ENCODE measurements at places on chromosomes 3 and 15.
A peak's percentile ranks its signal among the peaks of the same experiment; 100 is the strongest.

DNA sequence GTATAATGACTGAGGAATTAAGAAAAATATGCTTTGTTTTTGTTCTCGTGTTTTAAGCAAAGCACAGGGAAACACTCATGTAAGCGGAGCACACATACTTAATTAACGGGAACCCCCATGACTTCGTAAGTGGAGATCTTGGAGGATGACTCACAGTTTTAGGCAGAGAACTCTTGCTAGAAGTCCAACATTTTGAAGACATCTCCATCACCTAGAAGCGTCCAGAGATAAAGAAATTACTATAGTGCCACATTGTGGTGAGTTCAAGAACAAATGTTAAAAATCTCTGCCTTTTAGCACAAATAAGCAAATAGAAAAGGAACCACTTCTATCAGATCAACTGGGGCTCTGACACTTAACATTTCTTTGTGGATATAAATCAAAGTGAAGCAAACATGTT, 194.1 kb upstream of the ARHGEF26 start:
- DNase-seq, result no peak

DNA sequence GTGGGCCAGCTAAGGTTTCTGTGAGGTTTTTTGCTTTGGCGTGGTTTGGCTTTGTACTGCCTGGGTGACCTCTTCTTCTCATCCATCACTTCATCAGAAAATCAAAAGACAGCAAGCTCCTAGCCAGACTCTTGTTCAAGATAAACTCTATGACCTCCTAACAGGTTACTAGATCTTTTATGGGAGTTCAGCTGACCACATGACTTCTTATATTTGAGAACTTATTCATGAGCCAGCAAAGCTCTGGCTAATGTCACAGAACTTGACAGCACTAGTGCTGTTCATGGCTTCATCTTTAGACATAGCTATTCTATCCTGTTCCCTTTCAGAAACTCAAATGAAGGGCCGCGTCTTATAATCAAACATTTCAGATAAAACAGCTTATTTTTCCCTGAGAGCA, 527.1 kb upstream of the GOLIM4 start:
- DNase-seq, result no peak

DNA sequence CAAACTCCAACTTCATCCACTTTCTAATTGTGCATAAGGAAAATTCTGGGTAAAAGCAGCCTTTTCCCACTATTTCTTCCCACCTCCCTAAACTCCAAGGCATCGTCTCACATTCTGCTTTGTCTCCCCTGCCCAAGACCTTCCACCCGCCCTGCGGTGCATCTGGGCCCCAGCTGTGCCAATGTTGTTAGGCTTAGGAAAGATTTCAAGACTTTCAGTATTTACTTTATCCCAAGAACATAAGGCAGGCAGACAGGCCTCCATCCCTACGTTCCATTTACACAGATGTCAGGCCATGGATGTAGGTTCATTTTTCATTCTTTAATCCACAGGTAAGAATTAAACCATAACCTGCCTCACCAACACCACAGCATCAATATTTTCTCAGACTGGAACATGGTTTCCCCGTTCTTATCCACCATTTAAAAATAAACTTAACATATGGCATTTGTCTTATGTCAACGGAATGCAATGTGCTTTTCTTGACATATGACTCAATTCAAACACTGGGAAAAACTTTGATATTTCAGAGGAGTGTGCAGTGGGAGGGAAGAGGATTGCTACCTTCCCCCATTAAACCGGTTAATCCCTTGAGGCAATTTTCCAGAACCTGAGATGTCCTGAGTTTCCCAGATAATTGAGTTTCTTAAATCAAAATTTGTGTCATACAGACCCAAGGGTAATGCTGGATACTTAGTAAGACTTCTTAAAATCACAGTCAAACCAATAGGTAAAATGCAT, 238.0 kb upstream of the LRIG1 start:
- no peak for DNase-seq

- DNase-seq, result no peak
Measured at GRCh38 chr3:189947948-189948723, 172.6 kb downstream of the P3H2 start.

- peak; percentile 84 for DNase-seq
Measured at GRCh38 chr3:170869645-170870593, at the start of gene RPL22L1. TSS of gene RPL22L1 (minus strand) at chr3:170870195. CDS start at chr3:170870167, 28 bp downstream.

DNA sequence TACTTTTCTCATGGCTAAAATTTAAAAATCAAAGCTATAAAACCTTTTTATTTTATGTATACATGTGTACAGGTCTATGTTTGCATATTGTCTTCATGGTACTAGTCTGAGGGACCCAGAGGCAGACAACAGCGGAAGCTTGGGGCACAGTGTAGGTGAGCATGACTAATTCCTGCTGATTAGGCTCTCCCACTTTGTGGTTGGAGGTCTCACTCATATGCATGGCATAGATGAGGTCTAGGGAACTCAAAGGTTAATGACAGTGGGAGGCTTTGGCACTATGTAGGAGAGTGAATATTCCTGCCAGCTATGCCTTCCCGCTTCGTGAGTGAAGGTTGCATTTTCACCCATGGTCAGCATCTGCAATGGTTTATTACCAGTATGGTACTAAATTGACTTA, 47.5 kb upstream of the AADACL2 start:
- no peak for DNase-seq

GRCh38 chr3:157794771-157795170, 291.6 kb upstream of the VEPH1 start:
- no peak for DNase-seq

DNA sequence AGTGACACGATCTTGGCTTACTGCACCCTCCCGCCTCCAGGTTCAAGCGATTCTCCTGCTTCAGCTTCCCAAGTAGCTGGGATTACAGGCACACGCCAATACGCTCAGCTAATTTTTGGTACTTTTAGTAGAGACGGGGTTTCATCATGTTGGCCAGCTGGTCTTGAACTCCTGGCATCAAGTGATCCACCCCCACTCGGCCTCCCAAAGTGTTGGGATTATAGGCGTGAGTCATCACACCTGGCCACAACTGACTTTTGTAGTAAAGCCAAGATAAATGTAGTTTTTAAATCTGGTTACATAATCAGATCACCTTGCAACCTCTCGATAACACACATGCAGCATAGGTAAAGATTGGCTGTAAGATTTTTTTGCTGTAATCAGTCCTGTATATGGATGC, 657.5 kb upstream of the DPPA4 start:
- DNase-seq, result no peak

GRCh38 chr3:169954142-169954756, 12.4 kb upstream of the SEC62 start:
- DNase-seq, result no peak

GRCh38 chr3:72523429-72524151, 324.7 kb downstream of the SHQ1 start:
- no peak for DNase-seq

GRCh38 chr3:41199866-41200668, 762 bp downstream of the CTNNB1 start:
- DNase-seq, result peak; percentile 26

DNA sequence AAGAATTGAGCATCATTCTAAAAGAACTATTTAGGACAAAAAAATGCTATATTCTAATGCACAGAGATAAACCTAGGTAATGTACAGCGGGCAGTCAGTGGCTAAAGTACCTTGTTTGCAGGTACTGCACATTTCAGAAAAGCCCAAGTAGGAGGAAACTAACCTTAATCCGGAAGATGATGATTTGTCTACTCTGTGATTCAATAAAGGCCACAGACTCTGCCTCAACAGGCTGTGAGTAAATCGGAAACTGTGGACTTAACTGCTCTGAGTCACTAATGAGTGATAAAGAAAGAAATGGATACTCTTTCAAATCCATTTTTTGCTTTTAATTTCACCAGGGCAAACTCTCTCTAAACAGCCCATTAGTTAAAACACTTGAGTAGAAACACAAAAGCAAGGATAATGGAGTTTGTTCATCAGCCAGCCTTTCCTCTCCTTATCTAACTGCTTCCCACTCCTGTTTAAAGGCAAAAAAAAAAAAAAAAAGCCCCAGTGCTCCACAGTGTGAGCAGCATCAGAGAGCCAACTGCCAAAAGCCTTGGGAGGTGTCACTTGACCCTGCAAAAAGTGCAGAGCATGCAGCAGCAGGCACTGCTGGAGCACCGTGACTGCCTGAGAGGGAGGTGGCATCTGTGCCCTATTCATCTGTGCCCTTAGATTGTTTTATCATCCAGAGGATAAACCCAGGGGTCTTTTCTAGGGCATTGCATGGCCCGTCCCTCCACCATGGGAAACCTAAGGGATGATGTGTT, 187.7 kb downstream of the SATB1 start:
- DNase-seq, result no peak

GRCh38 chr15:89495638-89496145, 691 bp downstream of the RHCG start:
- DNase-seq, result no peak

GRCh38 chr3:86951322-86951721, 39.6 kb downstream of the VGLL3 start:
- DNase-seq, result no peak

DNA sequence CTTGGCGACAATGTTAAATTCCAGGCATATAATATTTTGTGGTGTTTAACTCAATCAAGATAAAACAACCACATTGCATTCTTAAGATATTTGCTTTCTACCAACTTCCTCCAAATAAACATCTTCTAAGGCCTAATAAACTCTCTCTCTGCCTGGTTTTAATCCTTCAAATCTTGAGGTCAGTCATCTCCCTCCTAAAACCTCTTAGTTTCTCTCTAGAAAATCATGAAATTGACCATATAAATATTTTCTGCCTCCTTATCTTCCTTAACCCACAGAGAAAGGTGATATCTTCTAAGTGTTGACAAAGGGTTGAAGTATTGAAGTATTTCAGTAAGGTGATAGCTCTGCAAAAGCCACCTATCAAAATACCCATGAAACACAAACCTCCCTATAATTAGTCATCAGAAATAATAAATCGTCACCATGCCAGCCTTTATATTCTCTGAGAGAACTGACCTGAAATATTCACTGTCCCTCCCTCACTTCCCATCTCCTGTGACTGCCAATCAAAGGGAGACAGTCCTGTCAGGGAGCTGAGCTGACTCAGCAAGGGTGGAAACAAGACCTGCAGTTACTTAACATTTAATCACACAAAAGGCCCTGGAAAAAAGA, 1261.1 kb downstream of the ROBO1 start:
- DNase-seq, result no peak

- no peak for DNase-seq
Measured at GRCh38 chr15:83474578-83474977, 27.4 kb downstream of the SH3GL3 start.

DNA sequence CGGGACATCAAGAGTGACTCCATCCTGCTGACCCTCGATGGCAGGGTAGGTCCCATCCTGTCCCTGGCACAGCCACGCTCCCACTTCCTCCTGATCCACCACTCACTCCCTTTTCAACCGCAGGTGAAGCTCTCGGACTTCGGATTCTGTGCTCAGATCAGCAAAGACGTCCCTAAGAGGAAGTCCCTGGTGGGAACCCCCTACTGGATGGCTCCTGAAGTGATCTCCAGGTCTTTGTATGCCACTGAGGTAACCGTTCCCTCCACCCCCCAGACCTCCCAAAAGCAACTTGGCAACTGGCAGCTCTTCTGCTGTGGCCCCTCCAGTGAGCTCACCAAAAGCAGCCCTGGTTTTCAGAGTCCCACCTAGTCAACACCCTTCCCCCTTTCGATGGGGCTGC, 9.4 kb downstream of the ANKRD63 start:
- no peak for DNase-seq

GRCh38 chr3:51717446-51717845, 10.6 kb downstream of the GRM2 start:
- DNase-seq, result no peak

GRCh38 chr3:109927726-109928125, 590.4 kb upstream of the DPPA4 start:
- DNase-seq, result no peak

DNA sequence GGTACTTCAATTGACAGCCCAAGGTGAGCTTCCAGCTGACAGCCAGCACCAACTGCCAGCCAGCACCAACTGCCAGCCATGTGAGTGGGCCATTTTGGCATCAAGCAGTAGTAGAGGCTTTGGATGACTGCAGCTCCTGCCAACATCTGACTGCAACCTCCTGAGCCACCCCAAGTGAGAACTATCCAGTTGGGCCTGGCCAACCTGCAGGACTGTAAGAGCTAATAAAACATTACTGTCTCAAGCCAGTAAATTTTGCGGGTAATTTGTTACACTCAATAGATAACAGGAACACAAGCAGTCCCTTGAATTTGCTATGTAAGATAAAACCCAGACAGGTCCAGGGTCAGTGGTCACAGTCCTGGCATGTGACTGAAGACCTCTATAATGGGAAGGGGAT, 29.7 kb downstream of the EPHB1 start:
- no peak for DNase-seq

DNA sequence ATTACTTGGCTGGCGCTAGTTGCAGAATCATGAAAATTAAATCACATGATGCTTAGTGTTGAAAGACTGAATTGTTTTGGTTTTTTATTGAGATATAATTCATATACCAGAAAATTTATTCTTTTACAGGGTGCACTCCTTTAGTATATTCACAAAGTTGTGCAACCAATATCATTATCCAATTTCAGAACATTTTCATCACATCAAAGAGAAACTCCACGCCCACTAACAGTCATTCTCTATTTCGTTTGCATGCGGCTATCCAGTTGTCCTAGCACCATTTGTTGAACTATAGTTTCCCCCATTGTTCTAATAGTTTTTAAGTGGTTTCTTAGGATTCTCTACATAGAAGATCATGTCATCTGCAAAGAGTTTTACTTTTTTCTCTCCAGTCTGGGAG, 3.7 kb downstream of the EHD4 start:
- DNase-seq, result no peak

GRCh38 chr15:42038401-42038800, 17.6 kb upstream of the PLA2G4E start:
- DNase-seq, result no peak

- no peak for DNase-seq
Measured at GRCh38 chr15:100125401-100126191, 216.2 kb downstream of the ADAMTS17 start.

DNA sequence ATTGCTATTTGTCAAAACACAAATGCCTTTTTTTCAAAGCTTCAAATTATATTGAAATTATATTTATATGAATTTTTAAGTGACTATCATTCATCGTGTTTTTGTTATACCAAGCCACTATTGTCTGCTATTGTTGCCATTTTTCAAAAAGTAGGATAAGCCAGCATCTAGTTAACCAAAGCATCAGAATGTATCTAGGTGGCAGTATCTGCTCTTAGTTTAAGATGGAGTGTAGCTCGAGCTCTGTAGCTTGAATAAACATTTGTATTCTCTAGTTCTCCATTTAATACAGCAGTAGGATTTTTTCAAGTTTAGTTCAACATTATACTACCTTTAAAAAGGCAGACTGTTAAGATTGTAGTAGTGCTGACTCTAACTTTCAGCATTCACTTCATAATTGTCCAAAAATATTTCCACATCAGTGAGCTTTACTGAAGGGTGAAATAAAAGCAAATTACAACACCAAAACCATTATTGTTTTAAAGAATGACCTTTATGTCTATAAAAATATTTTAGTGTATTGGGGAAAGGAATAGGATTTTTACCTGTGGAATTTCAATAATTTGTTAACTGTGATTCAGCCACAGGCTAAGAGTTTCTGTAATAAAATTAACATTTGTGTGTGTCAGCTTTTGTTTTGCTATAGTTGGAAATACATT, 19.6 kb upstream of the C15orf61 start:
- DNase-seq, result no peak

- no peak for DNase-seq
Measured at GRCh38 chr3:65348398-65348995, 660.7 kb upstream of the ADAMTS9 start.

GRCh38 chr3:71859123-71859519, 74.2 kb upstream of the PROK2 start:
- no peak for DNase-seq
